ENCODE measurements at places on chromosomes 3 and 15.

DNA sequence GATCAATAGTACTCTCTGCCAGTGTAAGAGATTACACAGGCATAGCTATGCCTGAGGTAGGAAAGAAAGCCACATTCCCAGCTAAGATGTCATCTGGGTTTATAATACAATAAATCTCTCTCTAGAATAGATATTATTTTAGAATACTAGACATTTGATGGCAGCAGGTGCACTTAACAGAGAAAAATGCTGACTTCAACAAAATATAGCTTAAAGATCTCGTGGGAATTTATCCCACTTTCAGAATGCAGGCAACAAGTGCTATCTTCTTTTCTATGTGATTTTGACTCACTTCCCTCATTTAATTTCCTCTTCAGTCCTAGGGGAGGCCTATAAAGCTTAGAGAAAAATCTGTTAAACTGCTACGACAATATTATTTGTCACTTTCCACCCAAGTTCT, 60.9 kb upstream of the FSIP1 start:
- DNase-seq: no peak

DNA sequence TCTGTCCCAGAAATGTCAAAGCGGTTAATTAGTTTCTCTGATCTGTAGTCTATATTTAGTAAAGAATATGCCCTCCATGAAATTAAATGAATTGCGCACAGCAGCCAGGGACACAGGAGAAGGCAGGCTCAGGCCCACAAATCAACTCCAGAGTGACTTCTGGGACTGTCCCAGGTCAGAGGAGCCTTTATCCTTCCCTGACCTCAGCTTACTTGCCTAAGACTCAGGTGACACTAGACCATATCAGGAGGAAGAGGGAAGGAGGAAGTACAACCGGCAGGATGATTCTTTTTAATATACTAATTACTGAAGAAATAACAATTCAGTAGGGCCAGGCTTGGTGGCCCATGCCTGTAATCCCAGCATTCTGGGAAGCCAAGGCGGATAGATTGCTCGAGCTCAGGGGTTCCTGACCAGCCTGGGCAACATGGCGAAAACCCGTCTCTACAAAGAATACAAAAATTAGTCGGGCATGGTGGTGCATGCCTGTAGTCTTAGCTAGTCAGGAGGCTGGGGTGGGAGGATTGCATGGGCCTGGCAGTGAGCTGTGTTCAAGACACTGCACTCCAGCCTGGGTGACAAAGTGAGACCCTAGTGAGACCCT, 1.8 kb upstream of the GPR15 start:
- DNase-seq: no peak

- DNase-seq: no peak
These were observed 249.5 kb downstream of the NAALADL2 start for GRCh38 chr3:175108613-175109151.

DNA sequence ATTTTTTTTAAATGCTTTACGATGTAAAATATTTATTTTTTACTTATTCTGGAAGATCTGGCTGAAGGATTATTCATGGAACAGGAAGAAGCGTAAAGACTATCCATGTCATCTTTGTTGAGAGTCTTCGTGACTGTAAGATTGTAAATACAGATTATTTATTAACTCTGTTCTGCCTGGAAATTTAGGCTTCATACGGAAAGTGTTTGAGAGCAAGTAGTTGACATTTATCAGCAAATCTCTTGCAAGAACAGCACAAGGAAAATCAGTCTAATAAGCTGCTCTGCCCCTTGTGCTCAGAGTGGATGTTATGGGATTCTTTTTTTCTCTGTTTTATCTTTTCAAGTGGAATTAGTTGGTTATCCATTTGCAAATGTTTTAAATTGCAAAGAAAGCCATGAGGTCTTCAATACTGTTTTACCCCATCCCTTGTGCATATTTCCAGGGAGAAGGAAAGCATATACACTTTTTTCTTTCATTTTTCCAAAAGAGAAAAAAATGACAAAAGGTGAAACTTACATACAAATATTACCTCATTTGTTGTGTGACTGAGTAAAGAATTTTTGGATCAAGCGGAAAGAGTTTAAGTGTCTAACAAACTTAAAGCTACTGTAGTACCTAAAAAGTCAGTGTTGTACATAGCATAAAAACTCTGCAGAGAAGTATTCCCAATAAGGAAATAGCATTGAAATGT, 15.6 kb downstream of the THBS1 start:
- DNase-seq: no peak

GRCh38 chr15:63502843-63503738, 1.3 kb upstream of the USP3 start:
- peak; percentile 88 for DNase-seq

DNA sequence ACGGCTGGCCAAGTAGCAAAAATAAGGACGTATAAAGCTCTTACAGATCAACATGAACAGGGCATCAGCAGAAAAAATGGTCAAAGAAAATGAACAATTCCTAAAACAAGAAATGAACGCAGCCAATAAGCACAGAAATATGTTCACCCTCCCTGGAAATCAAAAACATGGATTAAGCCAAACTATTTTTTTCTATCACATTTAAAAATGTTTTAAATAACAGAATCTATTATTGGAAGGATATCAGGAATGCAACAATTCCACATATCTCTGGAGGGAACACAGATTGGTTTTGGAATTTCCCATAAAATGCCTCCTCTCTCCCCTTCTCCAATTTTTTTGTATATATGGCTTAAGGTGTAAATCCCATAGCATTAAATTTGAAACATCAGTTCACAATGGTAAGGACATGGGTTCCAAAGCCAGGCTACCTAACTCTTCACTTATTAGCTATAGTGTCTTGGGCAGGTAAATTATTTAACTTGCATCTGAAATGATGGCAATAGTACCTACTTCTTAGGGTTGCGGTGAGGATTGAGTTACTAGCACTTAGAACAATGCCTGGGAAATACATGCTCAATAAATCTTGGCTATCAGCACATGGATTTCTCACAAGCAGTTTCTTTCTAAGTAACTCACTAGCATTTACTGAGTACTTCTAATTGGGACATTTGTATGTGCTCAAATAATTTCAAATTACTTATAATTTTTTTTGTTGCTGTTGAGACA, 10.1 kb downstream of the UACA start:
- no peak for DNase-seq

DNA sequence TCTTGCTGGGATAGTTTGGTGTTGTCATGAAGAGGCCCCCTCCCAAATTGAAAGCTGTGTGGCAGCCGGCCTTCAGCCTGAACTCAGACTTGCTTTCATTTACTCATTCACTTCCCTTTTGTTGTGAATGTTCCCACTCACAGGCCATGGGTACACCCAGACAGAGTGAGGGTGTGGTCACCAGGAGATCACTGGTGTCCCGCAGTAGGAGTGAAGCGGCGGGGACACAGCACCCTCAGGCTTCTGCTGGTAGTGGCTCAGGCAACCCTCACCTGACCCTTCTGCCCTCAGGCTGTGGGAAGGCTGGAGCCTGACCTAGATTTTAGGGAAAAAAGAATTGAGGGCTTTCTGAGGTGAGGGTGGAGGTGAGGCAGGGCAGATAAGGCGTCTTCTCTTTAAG, 244.4 kb downstream of the SOX2 start:
- no peak for DNase-seq

- DNase-seq: no peak
These were observed 215.9 kb upstream of the STAC start for GRCh38 chr3:36164400-36164799.

DNA sequence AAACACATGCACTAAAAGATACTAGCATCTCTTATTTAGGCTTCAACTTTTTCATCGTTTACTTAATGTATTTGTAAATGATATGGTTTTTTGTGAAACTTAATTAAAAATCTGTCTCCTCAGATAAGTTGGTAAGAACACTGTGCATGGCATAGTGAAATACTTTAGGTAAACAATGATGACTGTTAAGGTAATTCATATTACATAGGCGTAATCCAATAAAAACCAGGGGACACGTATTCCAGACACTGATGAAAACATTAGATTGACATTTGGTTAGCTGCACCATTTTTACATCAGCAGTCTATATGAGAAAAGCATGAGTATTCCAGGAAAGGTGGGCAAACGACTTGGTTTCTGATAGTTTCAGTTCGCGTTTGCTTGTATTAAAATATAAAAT, 170.0 kb downstream of the MBNL1 start:
- DNase-seq: no peak

- no peak for DNase-seq
These were observed 287.1 kb downstream of the SOX2 start for GRCh38 chr3:181998828-181999227.

GRCh38 chr15:68492855-68493254, 60.9 kb upstream of the ITGA11 start:
- DNase-seq: no peak

DNA sequence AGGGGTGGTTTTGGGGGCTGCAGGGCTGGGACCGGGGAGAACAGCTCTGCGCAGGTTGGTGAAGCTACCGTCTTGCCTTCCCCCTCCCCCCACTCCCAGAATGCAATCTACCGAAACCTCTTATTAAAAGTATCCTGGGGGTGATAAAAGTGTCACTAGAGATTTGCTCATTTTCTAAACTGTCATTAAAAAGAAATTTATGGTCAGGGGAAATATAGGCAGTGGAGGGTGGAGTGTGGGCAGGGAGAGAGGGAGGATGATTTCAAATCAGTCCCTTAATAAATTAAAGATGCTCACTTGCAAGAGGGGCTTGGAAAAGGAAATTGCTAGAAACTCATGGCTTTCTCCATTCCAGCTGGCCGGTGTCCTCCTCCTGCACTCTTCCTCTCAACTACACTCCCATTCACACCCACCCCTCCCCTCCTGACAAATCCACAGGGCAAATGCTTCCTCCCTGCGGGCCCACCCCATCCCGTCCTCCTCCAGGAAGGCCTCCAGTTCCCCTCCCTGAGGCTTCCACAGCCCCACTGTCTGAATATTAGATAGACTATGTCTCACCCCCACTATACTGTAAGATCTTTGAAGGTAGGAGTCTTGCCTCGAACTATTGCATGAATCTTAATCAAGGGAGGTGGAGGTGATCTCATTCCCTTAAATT, 83.9 kb downstream of the TLE3 start:
- no peak for DNase-seq

- no peak for DNase-seq
These were observed 177.5 kb downstream of the FNDC3B start for GRCh38 chr3:172216911-172217310.

DNA sequence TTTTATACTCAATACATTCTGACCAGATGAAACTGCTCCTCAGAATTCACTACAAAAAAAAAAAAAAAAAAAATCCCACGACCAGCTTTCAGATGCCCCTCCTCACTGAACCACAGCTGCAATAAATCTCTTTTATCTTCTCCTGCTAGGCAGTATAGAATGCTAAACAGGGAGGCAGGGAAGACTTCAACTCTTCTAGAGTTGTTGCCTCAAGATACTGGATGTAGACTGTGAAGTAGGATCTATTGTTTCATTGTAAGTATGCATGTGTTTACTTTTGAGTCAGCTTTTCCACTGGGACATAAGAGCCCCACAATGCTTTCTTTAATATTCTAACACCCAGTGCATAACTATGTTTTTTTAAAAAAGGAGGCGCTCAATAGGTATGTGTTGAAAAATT, 401.4 kb downstream of the TBL1XR1 start:
- DNase-seq: no peak

DNA sequence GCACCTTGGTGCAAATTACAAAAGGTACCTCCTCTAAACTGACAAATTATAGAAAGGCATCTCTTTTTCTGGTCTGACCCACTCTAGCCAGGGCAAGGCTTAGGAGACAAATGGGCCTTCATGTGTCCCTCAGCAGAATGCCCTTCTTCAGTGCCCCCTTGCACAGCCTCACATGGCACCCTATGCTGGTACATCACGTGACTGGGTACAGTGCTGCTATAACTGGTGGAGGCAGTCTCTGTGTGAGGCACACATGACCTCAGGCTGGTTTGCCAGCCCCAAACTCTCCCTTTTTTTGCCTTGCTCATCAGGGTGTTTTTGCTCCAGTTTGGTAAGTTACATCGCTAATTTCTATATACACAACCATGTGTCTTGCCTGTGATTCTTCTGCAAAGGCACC, 3.1 kb downstream of the CLEC3B start:
- no peak for DNase-seq

GRCh38 chr3:99355465-99355864, 282.9 kb upstream of the COL8A1 start:
- no peak for DNase-seq

- peak; percentile 76 for DNase-seq
These were observed 202.5 kb upstream of the TLE3 start for GRCh38 chr15:70299931-70300869.

- no peak for DNase-seq
These were observed 9.5 kb downstream of the CCR9 start for GRCh38 chr3:45895686-45896468.

- peak; percentile 39 for DNase-seq
These were observed 54.5 kb upstream of the GOLGA6B start for GRCh38 chr15:72599855-72600464.

DNA sequence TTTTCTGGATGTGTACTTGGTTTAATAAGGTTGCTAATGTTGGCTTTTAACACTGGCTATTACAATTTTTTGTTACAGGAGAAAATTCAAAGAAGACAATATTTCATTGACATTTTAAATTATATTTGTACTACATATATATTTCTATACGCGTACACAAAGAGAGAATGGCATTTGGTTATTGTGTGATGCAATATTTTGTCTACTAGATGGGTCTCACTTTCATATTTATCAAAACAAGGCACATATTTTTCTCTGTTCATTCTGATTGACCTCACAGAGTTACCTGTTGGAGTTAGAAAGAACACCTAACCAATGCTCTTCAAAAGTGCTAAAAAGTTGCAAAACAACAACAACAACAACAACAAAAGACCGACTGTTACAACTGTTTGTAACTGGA, 50.2 kb upstream of the VGLL3 start:
- no peak for DNase-seq

- no peak for DNase-seq
These were observed 26.3 kb upstream of the BNC1 start for GRCh38 chr15:83310521-83311456.

DNA sequence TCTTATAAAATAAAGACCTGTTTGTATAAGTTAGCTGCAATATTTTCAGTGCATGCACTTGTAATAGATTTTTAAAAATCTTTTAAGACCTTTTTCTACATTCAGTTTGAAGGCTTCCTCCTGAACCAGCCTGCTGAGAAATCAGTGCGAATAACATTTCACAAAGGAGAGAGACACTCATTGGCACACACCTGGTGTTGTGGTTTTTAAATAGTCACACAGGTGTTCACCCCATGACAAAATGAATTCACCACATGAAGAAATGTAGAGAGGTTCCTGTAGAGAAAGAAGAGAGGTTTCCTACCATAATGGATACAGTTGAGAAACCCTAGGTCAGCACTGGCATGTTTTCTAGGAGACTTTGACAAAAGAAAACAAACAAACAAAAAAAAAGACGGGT, 237.3 kb downstream of the CNTN6 start:
- no peak for DNase-seq

GRCh38 chr15:60704129-60704528, 225.2 kb upstream of the ICE2 start:
- DNase-seq: peak; percentile 78

DNA sequence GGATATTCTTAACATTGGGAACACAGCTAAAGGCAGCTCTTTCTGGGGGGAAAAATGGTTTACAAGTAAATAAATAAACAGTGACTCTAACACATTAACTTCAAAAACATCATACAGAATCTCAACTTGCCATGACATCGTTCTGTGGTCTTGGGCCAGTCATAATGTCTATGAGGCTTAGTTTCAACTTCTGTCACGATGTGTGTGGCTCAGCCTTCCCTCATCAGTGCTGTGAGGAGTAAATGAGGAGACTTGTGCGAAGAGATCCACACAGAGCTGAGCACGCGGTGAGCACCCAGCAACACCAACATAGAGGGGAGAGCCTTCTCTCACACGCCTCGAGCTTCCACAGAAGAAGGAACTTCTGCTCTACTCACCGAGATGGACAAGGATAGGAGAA, 49.0 kb downstream of the DZIP1L start:
- no peak for DNase-seq

GRCh38 chr3:107309312-107309711, 67.9 kb upstream of the CCDC54 start:
- no peak for DNase-seq
